ENCODE measurements at places on chromosomes 1 and 21.

- no peak for DNase-seq
These were observed 111.9 kb upstream of the C21orf91 start for GRCh38 chr21:17931080-17931479.

DNA sequence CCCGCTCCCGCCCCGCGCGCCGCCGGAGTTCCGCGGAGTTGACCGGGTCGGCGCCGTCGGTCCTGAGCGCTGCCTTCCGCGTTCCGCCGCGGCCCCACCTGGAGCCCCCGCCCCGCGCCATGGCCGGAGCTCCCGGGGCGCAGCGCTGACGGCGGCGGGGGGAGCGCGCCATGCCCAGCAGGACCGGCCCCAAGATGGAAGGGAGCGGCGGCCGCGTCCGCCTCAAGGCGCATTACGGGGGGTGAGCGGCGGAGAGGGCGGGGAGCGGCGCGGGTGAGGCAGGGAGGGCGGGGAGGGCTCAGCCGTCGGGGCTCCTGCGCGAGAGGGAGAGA lies 216 bp downstream of the PRKCZ start:
- no peak for DNase-seq

- DNase-seq: no peak
These were observed 430.1 kb upstream of the ESRRG start for GRCh38 chr1:217153361-217153760.

DNA sequence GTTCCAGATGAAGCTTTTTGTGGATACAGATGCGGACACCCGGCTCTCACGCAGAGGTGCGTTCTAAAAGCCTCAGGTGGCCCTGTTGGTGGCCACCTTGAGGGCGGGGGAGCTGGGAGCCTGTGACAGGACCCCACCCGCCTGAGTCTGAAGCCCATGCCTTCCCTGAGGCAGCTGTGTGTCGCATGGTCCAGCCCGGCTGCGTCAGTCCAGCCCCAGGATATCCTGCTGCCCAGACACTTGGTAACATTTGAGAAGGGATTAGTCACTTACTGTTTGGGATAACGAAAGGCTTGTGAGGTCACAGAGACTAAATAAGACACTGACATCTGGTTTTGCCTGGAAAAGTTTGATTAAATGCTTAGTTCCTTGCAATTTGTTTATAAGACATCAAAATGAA lies 68.9 kb downstream of the UCK2 start:
- no peak for DNase-seq

GRCh38 chr1:153352523-153352922 lies 3.9 kb upstream of the PGLYRP4 start:
- DNase-seq: peak; percentile 94

- no peak for DNase-seq
These were observed 61.1 kb downstream of the PTPRU start for GRCh38 chr1:29297450-29297849.

GRCh38 chr1:19229828-19230325 lies 19.8 kb upstream of the UBR4 start:
- no peak for DNase-seq

DNA sequence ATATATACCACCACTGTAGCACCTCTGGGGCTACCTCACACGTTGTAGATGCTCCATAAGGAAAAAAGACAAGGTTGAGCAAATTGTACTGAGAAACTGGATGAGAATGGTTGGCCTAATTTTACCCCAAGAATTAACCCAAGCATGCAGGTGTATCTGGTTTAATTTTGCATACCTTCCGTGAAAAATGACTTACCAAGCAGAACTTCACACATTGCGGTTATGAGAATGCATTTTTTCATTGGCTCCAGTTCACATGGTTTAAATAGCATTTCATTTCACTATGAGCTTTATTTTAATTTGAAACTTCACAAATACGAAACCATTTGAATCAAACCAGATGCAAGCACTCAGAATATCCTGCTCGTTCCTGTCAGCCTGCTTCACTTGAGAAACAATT lies 512.2 kb downstream of the LTN1 start:
- DNase-seq: no peak

DNA sequence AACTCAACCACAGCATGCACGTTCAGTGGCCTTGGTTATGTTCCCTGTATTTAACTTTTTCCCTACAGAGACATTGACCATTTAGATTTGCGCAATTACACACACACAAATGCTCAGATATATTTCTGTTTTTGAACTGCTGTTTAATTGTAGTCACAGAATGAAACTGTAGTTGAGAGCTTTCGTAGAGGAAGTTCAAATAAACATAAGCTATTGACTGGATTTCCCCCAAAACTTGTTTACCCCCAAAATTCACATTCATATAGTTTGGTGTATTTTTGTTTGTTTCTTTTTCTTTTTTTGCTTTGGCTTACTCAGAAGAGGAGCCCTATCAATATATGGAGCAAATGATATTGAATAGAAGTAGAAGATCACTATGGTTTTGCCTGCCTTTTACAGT lies 921.0 kb downstream of the ADGRL2 start:
- DNase-seq: no peak

DNA sequence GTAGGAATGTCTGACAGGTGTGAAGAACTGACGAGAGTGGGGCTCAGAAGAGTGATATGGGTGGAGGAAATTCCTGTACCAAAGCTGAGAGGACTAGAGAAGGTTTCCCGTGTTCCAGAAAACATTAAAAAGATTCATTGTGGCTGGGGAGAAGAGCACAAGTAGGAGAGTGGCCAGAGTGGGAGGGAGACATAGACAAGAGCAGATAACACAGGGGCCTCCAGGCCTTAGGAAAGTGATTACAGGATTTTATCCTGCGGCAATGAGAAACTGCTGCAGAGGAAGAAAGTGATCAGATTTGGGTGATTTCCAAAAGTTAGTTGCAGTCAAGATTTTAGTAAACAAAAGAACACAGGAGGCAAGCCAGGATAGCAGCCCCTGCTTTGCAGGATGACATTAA lies 7.9 kb downstream of the C8B start:
- DNase-seq: no peak

GRCh38 chr1:12326986-12327385 lies 97.2 kb downstream of the VPS13D start:
- no peak for DNase-seq

- no peak for DNase-seq
These were observed 414.3 kb downstream of the SETD4 start for GRCh38 chr21:35645991-35646390.

- DNase-seq: no peak
These were observed 630.7 kb upstream of the PLXNA2 start for GRCh38 chr1:208874915-208875314.

DNA sequence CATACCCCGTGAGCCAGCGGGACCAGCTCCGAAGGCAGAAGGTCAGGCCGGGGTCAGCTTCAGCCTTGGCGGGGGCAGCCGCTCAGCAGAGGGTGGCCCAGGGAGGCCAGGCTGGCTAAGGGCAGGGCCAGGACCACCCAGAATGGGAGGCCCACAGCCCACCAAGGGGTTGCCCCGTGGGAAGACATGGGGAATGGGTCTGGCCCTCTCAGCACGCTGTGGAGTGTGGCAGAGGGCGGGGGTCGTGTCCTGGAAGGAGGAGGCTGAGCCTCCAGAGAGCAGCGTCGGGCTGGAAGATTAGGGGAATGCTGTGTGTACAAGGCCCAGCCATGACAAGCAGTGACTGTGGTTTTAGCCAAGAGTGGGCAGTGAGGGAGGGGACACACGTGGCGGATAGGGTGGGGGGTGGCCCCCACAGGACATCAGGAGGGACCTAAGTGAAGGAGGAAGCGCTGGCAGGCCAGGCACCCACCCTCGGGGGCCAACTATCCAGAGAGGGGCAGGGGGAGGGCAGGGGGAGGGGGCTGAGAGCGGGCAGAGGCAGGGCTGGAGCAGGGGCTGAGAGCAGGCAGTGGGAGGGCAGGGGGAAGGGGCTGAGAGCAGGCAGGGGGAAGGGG lies 43.9 kb upstream of the POFUT2 start:
- no peak for DNase-seq

DNA sequence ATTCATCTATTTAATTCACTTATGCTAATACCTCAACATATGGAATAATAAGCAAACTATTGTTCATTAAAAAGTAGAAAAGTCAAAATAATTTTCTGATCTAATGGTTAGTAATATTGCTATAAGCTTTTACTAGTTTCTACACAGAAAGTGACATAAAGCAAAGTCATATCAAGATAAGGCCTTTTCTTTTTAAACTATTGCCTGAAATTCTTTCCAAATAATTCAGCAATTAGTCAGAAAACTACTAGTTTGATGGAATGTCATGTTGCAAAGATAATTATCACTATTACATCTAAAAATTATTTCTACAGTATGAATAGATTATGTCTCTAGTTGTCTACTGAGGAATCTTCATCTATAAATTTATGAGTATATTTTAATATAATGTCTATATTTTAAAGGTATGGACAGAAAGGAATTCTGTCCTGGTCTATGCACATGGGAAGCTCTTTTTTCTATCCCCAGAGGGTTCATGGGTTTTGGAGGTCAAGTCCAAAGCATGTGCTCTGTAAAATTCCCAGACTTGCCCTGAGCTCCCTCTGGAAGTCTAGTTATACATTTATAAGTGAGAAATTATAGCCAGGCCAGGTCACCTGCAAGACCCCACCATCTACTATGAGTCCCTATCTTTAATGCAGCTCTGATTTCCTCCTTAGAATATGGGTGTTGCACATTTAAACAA lies 84.6 kb upstream of the DPYD start:
- DNase-seq: no peak

GRCh38 chr1:232788235-232788872 lies 16.9 kb upstream of the MAP10 start:
- DNase-seq: no peak

DNA sequence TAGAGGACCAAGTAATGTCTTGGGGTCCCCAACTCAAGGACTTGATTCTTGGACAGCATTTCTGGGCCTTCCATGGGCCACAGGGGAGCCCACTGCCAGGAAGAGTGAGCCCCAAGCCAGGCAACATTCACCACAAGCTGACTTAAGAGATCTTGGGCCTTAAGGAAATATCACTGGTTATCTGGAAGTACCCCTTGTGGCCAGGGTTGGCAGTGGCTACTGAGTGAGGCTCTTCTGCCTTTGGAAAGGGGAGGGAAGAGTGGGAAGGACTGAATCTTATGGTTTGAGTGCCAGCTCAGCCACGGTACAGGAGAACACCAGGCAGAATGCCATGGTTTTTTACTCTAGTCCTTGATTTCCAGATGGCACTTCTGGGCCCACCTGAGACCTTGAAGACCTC lies 228.9 kb upstream of the RGS18 start:
- no peak for DNase-seq

DNA sequence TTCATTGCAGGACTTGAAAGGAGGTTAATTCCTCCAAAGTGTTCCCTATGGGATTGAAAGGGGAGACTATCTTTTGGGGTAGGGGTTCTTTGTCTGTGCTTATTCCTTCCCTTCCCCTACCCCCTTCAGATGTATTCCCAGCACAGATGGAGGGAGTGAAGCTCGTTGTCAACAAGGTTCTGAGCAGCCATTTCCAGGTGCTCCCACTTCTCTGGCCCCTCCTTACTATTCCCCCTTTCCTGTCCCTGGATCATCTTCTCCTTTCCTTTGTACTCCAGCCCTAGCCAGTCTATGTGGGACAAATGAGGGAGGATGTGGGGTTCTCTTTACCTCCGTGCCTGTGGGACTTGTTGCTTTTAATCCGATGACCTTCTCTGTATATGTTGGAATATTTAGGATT lies 899 bp downstream of the TOMM40L start:
- DNase-seq: no peak

DNA sequence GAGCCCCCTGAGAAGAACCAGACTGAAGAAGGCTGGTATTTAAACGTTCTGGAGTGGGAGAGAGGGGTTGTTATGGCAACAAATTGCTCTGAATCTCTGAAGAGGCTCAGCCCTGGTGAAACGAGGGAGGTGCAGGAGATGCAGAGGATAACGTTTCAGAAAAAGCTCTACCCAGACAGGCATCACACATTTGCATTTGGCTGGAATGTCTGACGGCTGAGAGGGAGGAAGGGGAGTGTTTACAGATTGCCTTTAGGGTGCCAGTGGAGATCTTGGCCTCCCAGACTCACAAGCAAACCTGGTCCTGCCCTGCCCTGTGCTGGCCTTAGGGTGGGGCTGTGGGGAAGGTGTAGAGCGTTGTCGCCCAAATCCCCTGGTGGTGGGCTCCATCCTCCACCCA lies 169.0 kb upstream of the AJAP1 start:
- DNase-seq: no peak

- peak; percentile 35 for DNase-seq
These were observed 8.9 kb downstream of the MFAP2 start for GRCh38 chr1:16971341-16972188.

DNA sequence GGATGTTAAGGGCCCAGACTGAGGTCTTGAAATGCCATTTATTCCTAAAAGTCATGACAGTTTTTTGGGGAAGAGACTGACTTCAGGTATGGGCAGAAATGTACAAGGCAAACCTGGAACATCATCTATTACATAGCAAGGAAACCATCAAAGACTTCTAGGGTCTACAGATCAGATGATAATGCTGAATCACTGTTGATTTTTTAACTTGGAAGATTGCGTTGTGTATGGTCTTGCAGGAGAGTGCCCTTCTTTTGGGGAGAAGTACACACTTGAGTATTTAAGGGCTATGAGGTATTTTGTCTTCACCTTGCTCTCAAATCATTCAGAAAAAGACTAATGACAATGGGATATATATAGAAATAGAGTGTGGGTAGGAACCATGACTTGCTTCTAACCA lies 15.4 kb upstream of the RD3 start:
- no peak for DNase-seq

DNA sequence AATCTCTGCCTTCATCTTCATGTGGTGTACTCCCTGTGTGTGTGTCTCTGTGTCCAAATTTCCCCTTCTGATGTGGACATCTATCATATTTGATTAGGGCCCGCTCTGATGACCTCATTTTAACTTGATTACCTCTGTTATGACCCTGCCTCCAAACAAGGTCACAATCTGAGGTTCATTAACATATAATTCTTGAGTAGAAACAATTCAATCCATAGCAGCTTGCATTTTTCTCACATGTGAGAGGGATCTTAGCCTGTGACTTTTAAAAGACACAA lies 130.9 kb upstream of the RAB4A start:
- DNase-seq: no peak

DNA sequence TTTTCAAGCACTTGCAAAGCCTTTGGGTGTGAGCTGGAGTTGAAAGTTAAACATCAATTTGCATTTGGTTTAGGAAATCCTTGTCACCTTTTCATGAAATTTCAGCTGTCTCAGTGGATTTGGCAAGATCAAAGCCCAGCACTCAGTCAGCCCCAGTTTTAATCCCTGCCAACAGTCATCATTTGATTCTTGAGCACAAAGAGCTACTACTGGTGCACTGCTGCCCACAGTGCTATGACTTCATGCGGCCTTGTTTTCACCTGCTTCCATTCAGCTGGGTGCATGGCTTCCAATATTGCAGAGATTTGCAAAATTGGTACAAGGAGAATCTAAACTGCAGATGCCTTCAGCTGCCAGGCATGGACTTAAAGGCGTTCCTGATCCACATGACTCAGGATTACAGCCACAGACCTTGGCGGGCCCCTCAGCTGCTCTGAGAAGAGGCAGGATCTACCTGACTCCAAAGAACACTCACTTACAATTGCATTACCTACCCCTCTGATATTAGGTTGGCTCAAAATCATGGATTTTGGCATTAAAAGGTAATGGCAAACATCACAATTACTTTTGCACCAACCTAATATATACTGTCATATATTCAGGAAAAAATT lies 259.1 kb downstream of the DSCAM start:
- DNase-seq: no peak

Data from NCI-H1694 (cell line).